Activated CD4-positive, alpha-beta T cell treated with anti-CD3 and anti-CD28 coated beads, Interleukin-2, amount 50 U/mL, for 16 hours (primary cell): ENCODE measurements at places on chromosomes 5 and 9.

- DNase-seq: no peak
These were observed 24.5 kb downstream of the DDX31 start for GRCh38 chr9:132645306-132645705.

GRCh38 chr5:61289669-61290306 is 42.3 kb upstream of the ZSWIM6 start:
- no peak for DNase-seq

DNA sequence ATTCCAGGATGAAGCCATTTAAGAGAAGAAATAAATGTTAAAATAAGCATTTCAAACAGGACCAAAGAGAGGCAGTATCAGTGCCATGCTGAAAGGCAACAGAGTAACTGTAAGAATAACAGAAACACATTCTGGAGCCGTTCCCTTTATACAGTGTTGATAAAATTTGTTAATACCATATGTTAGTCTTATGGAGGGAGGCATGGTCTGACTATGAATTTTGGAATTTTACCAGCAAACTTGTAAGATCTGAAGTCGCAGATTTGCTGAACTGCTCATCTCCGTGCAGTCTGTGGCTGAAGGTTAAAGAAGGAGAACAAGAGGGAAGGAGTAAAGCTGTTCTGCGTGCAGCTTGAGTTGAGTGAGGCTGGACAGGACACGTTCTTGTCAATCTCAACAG is 508.4 kb downstream of the NFIB start:
- no peak for DNase-seq

DNA sequence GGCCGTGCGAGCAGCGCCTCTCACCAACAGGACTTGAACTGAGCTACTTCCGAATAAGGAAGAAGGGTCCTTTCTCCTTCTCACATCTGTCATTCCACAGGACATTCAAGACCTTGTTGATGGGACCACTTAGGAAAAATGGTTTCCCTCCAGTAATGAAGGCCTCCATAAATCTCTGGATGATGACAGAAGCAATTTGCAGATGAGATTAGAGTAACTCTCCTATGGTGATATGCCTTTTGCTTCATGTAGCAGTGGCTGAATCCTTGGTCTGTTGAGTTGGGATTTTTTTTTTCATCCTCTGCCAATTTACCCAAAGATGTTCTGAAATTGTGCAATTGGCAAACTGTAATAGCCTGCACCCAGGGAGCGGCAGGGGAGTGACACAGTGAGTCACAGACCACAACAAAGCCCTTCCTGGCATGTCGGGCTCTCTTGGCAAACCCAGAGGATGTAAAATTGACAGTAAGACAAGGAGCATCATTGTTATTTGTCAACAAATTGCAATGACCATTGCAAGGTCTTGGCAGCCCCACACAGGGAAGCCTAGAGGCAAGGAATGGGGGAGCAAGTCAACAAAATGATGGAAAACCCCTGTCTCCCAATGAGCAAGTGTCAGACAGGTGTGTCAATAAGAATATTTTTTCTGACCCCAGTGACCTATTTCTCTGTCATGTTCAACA is 275.9 kb downstream of the ACTL7B start:
- DNase-seq: peak; percentile 12

GRCh38 chr5:37738865-37739488 is 100.9 kb downstream of the GDNF start:
- DNase-seq: peak; percentile 30

GRCh38 chr5:95995962-95996489 is 34.4 kb upstream of the ELL2 start:
- DNase-seq: no peak

DNA sequence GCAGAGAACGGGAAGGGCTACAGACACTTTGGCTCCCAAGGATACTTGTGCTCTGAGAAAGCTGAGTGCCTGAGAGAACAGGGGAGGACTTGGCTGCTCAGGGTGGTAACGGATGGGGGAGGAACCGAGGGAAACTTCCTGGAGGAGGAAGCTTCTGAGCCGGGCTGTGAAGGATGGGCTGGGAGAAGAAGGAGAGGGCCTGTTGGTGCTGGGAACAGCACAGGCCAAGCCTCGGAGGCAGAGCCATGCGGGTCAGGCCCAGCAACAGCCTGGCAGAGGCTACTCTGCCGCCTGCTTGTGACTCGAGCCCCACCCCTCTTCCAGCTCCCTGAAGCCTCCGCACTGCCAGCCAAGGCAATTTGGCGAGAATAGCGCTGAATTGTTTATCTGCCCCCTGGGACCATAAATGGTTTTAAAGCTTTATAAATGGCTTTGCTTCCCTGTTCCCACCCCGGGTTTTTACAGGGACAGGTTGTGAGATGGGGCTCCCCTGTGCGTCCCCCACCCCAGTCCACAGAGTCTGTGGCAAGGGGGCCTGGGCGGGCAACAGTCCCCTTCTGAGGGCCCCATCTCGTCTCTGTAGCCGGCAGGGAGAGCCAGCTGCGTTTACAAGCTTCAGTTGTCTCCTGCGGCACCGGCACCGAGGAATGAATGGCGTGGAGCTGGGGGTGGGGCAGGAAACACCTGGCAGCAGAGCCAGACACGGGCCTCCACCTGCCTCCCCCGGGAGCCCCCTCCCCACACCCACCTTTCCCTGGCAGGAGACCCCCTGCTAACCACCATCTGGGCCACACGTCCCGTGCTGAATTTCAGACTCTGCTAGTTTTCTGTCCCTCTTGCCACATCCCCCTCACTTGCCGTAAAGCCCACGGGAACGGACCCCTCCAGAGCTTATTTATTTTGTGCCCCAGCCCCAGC is 24.4 kb downstream of the FAM163B start:
- no peak for DNase-seq

DNA sequence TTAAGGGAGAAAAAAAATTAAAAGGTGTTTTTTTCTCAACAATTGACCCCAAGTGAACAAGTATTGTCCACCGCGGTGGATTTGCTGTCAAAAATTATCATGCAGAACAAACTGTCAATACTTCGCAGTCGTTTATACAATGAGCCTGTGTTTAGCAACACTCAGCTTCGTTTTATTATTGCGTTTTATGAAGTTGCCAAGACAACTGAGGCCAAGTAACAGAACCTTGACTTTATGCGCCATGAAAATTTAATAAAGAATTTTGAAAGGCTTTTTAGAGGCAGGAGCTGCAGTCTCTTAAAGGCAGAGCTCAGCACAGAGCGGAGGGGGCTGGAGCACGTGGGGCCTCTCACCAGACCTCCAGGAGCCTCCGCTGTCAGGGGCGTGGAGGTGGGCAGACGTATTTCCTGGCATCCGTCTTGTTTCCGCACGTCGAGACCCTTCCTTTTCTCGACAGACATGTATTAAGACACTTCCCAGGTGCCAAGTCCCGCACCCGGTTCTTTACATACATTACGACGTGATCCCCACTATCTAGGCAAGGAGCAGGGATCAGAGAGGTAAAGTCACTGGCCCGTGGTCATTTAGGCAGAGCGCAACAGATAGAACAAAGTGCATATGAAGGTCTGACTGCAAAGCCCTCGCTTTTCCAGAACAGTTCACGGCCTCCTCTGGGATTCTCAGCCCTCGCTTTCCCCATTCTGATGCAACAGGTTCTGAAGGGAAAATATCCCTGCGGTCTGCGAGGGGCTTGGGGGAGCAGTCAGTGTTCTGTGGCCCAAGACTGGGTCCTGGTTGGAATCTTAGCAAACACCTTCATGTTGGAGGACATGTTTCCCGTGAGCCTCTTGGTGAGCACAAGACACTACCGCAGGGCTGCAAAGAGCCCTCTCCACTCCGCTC is 164.4 kb downstream of the DAB2IP start:
- no peak for DNase-seq

DNA sequence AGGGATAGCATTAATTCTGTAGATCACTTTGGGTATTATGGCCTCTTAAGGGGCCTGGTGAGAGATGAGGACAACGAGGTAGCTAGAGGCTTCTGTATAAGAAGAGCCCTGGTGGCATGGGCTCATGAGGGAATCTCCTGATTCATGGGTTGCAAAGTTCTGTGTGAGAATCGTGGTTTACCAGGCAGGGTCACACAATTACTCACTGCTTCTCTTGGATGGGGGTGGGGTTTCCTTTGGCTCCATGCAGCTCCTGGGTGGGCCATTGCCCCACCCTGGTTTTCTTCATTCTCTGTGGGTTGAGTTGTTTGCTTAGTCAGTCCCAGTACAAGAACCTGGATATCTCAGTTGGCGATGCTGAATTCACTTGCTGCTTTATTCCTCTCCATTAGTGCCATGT is 30.9 kb upstream of the TNFSF15 start:
- DNase-seq: peak; percentile 26
